Ovary (tissue), 10 donors: ENCODE measurements at places on chromosomes 4 and X. TPM values are rescaled to one million over a fixed set of nuclear protein-coding genes. Genes with fewer than 3 reads are reported as not detected.
A peak's percentile ranks its signal among the peaks of the same experiment; 100 is the strongest.

DNA sequence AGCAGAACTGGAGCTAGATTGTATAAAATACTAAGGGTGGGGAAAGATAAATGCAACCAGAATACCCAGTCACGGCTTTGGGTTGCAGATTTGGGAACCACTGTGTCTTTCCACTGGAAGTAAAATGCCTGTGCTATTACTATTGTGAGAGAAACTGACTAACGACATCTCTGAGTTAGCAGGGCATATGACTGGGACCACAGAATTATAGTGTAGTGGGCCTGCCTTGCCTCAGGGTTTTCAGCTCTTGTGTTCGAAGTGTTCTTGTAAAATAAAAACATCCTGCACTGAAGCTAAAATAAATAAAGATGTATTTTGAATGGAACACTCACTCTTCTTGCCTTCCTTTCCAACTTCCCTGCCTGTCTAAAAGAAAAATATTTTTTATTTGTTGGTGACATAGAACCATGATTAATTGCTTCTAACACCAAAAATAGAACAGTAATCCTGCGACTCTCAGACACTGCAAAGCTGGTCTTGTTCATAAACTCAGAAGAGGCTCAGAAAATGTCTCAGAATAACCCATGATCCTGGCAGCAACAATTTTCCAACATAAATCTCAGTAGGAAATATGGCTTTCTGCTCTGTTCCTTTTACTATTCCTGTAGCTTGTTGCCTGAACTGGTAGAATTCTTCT, 104.2 kb downstream of the FAM47B start:
- DNase-seq, result no peak

DNA sequence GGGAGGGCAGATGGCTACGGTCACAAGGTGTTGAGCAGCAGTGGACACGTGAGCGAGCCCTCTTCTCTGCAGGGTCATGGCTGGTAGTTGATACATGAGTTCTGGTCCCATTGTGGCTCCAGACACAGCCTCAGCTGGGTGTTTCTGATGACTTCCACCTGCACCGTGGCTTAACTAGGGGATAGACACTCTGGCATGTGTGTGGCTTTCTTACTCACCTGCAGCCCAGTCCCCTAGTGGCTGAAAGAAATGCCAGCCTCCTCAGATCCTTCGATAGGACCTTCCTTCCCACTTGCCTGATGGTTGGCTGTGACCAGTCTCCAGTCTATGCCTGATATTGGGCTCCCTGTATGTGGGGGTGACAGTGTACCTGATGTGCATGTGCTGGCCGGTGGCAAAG, 5.0 kb downstream of the GPR78 start:
- DNase-seq, result no peak

DNA sequence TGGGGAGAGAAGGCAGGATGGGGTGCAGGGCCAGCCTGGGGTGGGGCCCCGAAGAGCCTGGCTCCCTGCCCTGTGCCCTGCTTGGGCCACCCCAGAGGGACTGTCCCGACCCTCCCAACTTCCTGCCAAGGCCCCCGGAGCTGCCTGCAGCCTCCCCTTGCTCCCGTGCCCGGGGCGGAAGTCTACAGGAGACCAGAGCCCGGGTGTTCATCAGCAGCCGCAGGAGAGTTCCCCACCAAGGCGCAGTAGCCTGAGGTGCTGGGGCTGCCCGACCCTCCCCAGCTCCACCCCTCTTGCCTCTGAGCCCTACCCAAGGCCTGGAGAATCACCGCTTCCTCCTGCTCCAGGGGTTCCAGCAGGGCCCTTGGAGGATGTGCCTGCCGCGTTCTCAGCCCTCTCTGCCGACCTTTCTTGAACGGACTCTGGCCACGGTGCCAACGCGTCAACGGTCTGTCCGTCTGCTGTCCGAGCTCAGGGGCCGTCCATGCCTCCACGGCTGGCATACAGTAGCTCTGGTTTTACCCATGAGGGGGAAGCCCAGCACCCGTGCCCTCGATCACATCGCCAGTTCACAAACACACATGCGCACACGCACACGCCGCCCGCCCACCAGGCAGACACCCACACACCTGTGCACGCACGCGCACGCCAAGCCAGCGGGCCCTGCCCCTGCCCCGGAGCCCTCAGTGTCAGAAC, 36.0 kb upstream of the SPON2 start:
- peak; percentile 59 for DNase-seq

DNA sequence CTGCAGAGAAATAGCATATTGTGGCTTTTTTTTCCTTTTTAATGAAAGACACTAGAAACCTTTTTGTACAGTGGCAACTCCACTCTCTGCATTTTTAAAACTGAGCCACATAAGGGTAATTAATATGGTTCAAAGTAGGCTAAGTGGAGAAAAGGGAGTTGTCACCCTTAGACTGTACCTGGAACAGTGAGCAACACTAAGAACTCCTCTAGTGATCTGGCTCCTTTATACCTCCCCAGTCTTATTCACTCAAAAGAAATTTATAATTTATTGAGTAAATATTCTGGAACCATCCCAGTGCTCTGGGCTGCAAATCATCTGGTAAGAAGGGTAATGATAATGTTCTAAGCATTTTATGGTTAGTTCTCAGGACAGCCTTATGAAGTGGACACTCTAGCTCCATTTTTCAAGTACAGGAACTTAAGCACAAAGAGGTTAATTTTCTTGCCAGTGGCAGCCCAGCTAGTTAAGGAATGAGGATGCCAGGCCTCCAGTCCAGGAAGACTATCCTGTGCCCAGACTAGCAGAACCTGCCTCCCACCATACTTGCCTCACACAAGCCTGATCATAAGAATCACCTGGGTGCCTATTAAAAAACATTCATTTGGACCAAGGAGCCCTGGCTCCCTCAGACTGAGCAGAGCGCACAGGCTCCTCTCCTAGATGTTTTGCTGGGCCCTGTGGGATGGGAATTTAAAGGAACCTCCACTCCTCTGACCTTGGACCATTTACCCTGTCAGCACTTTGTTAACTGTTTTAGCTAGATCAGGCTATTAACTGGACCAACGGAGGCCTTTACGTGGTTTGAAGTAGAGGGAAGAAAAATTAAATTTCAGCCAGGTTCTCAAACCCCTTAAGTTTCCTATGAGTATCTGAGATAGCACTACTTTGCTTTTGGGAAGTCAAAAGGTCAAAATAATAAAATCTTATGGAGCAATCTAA, 102.6 kb downstream of the PDE5A start:
- DNase-seq, result no peak

DNA sequence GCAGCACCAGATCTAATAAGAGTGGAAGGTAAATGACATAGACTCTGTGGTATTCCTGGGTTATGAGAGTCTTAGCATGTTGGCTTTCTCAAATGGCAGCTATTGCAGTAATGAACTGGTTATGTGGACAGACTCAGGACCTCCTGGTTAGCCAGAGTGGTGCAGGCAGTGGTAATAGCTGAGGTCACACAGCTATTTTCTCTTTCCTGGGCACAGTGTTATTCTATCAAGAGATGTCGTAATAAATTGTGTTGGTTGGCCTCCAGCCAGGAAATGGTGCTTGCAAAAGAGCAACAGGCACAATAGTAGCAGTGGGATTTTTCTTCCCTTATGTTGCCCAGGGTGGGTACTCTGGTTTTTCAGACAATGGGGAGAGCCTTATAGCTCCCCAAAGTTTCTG, 279.2 kb upstream of the FGF16 start:
- no peak for DNase-seq

GRCh38 chr4:41512136-41512535, 25.8 kb upstream of the LIMCH1 start:
- no peak for DNase-seq

- no peak for DNase-seq
Observed at GRCh38 chrX:13357925-13358324, 38.1 kb upstream of the ATXN3L start.

- DNase-seq, result no peak
Observed at GRCh38 chr4:26764231-26764630, 96.4 kb upstream of the STIM2 start.

GRCh38 chrX:4550018-4550417, 836.6 kb upstream of the PRKX start:
- DNase-seq, result no peak

DNA sequence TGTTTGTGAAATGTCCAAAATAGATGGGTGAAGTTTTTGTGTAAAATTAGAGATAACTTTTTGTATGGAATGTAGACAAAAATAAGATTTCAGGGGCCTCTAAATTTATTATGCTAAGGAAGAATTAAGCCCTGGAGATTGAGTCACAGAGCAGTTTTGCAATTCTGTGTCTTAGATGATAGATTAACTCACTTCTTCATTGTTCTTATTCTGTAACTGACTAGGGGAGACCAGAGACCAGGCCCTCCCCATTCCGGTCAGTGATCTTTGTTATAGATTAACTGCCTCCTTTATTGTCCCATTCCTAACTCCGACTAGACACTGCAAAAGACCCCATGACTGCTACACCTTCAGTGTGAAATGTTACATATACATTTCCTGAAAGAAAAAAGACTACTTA, 238.4 kb upstream of the TAPT1 start:
- no peak for DNase-seq

DNA sequence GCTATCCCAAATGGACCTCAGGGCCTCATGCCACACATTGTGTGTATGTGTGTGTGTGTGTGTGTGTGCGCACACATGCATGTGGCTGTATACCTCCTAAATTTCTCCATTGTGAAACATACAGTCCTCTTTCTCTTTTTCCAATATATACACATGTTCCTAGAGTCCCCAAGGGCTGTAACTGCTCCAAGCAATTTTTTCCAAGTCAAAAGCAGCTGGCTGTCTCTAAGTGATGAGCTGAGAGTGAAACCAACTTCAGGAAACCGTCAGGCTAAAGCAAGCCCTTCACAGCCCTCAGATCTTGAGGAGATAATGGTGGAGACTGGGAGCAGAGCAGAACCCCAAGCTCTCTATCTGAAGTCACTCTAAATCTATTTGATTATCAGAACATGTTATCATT, 496.1 kb upstream of the DIPK2B start:
- DNase-seq, result no peak

DNA sequence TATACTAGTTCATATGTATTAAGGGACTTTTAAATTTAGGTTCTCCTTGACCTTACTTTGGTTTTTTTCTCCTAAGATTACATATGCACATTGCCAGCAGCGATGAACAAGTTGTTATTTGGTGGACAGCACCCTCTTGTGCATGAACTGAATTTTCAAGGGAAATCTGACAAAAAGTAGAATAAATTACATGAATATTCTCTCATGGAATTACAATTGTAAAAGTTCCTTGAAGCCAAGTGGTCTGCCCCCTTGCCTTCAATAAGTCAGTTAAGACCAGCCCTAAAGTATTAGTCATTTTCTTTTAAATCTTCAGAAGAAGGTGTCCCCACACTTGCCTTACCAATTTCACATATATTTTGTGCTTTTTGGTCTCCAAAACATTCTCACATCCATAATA, 30.7 kb upstream of the SMARCA5 start:
- no peak for DNase-seq

DNA sequence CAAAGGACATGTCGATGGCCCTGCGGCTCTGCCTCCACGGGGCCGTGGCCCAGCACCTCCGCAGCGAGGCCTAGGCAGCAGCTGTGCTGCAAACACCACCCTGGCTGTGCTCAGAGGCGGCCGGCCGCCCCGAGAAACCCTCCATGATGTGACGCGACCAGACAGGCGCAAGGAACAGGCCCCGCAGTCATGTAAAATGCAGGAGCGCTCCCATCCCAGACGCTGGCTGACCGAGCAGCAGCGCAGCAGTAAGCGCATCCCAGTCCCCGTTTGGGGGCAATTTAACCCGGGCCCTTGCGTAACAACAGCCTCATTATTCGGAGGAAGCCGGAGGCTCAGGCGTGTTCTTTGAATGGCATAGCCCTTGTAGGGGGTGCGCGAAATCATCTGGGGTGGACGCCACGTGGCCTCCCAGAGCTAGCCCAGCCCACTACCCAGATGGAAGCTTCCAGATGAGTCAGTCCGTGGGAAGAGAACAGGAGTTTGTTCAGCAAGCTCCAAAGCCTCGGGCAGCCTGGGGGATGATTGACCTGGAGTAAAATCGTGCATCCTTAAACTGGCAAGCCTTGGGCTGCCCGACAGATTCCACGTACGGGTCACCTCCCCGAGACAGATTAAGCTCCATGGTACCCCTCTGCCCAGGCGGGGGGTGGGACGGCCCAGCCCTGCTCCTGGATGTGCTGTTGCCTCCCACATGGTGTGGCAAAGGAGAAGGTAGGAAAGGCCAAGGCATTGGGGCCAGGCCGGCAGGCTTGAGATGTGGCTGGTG, 124.0 kb downstream of the HMX1 start:
- peak; percentile 6 for DNase-seq

GRCh38 chr4:3301450-3302172, 8.8 kb downstream of the RGS12 start:
- DNase-seq, result no peak

DNA sequence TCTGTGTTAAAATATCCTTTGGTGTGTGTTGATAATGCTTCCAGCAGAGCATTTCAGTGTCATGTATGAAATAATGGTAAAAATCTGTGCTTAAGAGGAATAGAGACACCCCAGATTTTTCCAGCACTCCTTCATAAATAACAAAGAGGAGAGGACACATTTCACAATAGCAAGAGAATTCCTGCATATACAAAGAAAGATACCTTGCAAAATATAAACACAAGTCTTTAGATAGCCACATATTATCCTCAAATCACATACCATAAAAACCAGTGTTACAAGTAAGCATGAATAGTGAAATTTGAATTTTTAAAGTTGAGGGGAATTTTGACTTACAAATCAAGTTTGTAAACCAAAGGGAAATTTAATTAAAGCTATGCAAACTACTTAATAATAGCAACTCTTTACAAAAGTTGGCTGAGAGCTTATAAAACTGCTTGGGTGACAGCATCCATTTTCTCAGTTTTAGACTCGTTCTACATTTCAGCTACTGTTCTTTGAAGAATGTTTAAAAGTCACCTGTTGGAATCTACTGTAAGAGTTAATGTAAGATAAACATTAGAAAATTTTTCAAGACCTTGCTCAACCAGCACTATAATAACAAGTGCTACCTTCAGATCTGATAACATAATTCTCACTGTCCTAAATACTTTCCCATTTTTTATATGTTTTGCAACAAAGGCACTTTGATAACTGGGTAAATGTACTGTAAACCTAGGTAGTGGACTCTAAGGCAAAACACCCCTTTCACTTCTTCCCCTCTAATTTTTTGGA, 3.7 kb downstream of the APELA start:
- DNase-seq, result no peak

DNA sequence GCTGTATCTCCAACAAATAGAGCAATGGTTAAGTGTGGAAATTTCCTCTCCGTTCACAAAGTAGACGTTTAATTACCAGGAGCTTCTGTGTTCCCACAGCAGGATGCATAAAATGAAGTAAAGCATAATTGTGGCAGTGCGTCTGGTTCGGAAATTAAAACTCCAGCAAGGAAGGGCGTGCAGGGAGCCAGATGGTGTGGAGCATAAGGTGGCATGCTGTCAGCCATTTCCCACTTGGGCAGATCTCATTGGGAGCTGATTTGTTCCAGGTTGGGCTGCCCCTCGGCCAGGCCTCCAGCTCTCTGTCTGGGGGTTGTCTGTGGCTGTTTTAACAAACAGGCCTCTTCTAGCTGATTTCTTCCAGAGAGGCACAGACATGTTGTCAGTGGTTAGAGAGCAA, 182.1 kb upstream of the CLNK start:
- no peak for DNase-seq

- DNase-seq, result no peak
Observed at GRCh38 chr4:142278663-142279062, 567.4 kb downstream of the INPP4B start.

GRCh38 chrX:110684653-110685052, 111.0 kb downstream of the CHRDL1 start:
- DNase-seq, result no peak

The BEND2 gene
- not detected for total RNA-seq

The AMMECR1 gene
- total RNA-seq, result 13.3 TPM

The MAGEA6 gene
- total RNA-seq, result not detected

The PAGE2 gene
- total RNA-seq, result not detected

The ARX gene
- 110 TPM for total RNA-seq

The CYTL1 gene
- 1.6 TPM for total RNA-seq

The CT45A10 gene
- not detected for total RNA-seq

The SPATA4 gene
- 0.27 TPM for total RNA-seq

The MYOZ2 gene
- 1.1 TPM for total RNA-seq
